ENCODE measurements at places on chromosomes 16 and 17.
A peak's percentile ranks its signal among the peaks of the same experiment; 100 is the strongest.

DNA sequence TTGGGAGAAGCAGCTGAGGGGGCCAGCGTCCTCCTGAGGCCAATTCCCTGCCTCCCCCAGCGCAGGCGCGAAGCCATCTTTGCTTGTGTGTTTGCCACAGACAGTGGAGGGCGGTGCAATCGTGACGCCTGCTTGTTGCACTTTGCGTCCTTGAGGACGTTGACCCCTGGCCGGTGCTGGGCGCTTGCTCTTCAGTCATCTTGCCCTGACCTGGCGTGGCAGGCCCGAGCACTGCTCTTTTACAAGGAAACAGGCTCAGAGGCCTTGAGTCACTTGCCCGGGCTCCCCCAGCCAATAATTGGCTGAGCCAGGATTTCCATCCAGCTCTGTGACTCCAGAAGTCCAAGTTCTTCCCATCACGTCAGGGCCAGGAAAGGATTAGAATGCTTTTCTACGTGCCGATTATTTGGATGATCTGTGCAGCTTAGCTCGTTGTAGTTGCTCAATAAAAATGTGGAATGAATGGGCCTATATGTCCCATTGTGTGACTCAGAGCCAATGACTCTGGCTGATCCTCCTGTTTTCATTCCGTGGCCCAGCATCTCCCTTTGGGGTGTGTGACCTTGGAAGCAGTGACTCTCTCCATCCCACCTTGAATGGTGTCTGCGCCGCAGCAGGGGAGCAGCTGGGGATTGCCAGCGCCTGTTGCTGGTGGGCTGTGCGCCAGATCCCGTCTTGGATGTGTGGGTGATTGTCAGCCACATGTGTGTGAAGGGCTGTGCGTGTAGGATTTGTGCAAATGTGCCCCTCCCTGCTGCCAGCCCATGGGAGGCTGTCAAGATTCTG is 214.1 kb downstream of the SEC14L1 start:
- DNase-seq: peak; percentile 93

GRCh38 chr16:57944970-57945739 is 25.8 kb downstream of the CNGB1 start:
- no peak for DNase-seq

DNA sequence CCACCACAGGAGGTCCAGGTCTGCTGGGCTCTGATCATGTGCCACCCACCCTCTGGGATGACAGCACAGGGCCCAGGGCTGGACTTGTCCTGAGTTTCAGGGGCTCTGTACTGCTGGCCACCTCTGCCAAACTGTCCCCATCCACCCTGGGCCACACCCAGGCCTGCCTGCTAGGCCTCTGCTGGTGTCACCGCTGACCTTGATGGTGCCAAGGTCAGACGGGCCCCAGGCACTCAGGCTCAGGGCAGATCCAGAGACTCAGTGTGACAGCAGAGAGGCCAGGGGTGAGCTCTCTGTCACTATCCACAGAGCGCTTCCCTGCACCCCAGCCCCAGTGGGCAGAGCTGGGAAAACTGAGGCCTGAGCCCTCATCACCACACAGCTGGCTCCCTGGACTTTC is 75.6 kb downstream of the RMI2 start:
- DNase-seq: no peak

DNA sequence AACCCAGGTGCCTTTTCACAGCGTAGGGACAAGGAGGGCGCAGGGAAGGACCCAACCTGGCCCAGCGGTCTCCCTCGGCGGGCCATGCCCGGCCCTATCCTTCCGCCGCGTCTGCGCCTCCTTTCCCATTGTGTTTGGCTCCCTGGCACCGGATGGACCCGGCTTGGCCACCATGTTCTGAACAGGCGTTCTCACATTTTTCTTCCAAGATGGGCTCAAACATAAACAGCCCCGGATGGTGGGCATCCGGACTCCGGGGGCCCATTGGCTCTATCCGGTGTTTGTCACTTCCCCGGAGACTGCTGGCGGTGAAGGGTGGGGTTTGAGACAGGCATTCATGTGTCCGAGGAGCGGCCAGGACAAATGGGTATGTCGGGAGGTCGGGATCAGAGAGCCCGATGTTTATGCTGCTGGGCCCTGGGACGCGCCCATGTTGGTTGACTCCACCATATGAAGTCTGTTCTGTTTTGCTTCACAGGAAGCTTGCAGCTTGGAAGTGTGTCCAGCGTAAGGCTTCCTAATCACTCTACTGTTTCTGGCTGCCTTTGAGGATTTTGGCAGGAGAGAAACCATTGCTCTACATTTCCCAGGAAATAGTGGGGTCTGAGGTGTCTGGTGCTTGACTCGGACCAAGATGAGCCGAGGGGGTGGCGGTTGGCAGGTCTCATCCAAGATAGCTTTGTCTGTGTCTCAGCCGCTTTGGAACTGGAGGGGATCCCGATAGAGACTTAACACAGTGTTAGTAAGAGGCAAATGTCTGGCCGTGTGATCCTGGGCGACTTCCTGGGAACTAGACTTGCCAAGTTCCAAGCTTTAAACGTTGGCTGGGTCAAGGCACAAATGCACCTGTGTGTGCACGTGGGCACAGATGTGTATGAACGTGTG is 188.3 kb downstream of the IRF8 start:
- DNase-seq: no peak
